ENCODE measurements at places on chromosomes 5 and 9.
A peak's percentile ranks its signal among the peaks of the same experiment; 100 is the strongest.

DNA sequence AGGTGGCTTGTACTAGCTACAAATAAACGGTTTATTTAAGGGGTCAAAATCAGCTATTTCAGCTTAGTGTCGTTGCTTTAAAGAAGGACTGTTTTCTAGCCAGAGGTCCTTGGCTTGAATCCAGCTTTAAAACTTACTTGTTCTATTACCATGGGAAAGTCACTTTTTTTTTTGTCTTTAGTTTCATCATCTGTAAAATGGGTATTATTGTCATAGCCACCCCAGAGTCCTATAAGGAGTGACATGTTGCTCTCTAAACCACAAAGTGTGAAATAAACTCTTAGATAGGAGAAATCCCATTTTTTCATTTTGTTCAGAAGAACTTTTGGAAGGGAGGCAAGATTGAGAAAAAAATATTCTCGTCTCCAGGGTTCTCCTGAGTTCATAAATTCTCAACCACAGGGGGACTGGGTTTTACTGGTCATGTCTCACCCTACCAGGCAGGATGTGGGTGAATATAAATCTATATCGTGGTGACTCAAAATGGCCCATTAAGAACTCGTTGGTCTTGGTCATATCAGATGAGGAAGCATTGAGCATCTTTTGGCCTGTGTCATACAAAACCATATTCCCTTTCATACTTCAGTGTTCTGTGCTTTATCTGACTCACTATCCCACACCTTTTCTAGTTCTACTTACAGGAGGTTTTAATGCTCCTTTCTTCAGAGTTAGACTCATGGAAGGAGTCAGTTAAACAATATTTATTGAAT, 202.7 kb upstream of the NR3C1 start:
- no peak for DNase-seq

DNA sequence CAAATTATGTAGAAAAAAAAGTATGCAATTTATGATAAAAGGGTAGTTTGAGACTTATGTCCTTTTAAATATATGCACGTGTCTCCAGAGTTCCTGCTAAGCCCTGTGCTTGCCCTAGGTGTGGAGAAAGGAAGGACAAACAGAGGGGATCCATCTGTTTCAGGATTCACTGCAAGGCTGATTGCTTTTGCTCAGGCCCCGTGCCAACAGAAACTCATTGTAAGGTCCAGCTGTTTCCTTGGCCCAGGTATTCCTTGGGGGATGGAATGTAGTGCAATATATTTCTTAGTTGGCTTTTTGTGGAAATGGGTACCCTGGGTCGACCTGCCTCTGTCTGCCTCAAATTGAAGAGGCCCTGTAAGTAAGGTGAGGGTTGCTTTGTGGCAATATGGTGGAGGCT, 268.6 kb upstream of the CLINT1 start:
- DNase-seq = no peak

GRCh38 chr9:3410461-3410860, 115.3 kb downstream of the RFX3 start:
- no peak for DNase-seq

DNA sequence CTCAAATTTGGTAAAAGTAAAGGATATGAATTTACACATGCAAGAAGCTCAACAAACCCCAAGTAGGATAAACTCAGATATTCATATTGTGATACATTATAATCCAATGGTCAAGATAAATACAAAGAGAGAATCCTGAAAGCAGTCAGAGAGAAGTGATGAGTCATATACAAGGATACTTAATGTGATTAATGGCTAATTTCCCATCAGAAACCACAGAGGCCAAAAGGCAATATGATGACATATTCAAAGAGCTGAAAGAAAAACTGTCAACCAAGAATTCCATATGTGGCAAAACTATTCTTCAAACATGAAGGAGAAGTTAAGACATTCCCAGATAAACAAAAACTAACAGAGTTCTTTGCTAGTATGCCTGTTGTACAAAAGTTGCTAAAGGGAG, 19.5 kb upstream of the IRF1 start:
- DNase-seq = no peak

DNA sequence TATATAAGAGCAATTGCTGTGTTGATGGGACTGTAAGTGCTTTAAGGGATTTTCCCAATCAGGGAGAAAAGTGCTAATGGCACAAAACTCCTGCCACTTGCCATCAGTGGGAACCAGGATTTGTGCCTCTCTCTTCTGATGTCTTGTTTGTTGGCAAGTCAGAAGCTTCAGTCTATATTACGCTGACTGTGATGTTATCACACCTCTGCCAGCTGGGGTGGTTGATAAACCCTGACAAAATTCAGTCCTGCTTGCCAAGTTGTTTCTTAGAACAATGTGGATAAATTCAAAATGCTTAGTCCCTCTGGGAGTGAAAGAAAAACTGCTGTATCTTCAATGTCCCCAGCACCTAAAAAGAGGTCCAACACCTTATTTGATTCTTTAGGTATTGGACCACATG, 161.4 kb upstream of the FBXL7 start:
- no peak for DNase-seq

GRCh38 chr5:178426326-178427130, 163.7 kb downstream of the COL23A1 start:
- no peak for DNase-seq

DNA sequence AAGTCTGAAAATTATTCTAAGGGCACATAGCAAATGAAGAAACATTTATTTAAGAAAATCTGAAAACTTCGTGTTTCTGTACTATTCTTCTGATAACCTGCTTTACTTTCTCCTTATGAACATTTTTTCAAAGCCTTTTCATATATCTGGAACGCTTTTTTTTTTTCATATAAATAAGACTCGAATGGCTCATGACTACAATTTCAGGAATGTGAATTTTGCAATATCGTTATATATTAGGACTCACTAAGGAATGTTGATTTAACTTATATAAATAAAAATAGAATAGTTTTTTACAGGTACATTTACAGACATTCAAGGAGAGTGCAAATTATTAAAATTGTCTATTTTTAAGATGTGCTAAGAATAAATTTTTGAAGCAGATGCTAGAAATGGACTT, 42.9 kb downstream of the GPBP1 start:
- DNase-seq = no peak

DNA sequence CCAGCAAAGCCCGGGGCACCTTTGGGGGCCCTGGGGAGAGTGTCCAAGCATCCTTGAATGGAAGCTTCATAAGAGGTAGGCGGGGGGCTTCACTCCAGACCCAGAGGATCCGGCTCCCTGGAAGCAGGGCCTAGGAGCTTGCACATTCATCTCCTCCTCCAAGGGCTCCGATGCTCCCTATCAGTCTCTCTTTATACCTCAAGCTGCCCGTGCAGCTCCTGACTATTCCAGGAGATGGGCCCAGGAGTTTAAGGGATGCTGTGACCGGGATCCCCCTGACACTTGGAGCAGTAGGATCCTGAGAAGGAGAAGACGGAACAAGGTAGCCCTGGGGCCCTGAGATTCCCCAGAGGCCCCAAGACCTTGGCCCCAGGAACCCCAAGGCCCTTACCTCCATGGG, 25.9 kb downstream of the CSF1R start:
- no peak for DNase-seq

- no peak for DNase-seq
Observed at GRCh38 chr9:3526997-3527940, 1.5 kb upstream of the RFX3 start.

DNA sequence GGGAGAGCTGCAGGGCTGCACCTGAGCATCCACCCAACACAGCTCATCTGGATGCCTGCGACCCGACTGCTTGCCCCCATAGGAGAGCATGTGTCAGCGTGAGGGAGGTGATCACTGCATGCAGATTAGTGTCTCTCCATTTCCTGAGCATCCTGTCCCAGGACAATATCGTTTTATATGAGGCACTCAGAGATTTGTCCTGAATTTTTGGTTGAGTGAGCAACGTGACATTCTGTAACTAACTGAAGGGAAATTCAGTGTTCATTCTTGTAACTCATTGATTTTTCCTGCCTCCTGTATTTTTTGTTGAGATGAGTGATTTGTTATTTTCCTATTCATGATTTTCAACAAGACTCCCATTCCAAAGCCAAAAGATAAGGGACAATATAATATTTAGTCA, 20.7 kb upstream of the ANKRD34B start:
- no peak for DNase-seq

GRCh38 chr5:137665678-137666460, 70.0 kb downstream of the KLHL3 start:
- peak; percentile 4 for DNase-seq

- no peak for DNase-seq
Observed at GRCh38 chr9:15909297-15909696, 356.5 kb downstream of the CCDC171 start.

DNA sequence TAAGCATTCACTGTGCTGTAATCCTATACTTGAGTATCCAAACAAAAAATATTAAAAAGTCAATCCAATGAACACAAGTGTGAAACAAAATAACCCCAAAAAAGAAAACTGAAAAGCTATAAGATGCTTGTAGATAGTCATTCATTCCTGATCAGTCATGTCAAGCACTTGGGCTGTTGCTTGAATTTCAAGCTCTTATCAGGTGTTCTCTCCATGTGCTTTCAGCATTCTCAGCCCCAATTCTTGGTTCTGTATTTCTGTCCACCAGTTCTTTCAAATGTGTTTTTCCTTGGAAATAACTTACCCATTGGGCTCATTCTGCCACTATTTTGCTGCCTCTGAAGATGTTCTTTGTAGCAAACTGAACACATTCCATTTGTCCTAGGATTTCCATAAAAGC, 4.7 kb downstream of the ZFAND5 start:
- no peak for DNase-seq

GRCh38 chr9:121271368-121272341, 3.7 kb downstream of the GSN start:
- no peak for DNase-seq

DNA sequence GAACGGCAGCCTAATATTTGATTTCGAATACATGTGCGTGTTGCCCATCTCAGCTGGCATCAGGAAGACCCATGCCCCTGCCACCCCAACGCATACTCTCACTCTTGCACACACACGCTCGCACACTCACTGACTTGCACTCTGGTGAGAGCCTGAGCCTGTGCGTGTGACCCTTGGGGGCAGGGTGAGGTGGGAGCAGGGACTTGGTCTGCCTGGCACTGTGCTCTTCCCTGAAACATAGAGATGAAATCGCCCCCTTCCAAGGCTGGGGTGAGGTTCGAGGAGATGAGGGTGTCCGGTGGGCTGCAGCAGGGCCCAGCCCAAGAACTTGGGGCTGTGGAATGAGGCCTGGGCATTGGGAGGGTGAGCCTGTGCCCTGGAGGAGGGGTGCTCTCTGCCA, 1.2 kb downstream of the LCN9 start:
- no peak for DNase-seq

GRCh38 chr9:33762343-33762742, 33.0 kb upstream of the PRSS3 start:
- DNase-seq = no peak

GRCh38 chr9:127612939-127613582, 984 bp downstream of the STXBP1 start:
- DNase-seq = peak; percentile 27

DNA sequence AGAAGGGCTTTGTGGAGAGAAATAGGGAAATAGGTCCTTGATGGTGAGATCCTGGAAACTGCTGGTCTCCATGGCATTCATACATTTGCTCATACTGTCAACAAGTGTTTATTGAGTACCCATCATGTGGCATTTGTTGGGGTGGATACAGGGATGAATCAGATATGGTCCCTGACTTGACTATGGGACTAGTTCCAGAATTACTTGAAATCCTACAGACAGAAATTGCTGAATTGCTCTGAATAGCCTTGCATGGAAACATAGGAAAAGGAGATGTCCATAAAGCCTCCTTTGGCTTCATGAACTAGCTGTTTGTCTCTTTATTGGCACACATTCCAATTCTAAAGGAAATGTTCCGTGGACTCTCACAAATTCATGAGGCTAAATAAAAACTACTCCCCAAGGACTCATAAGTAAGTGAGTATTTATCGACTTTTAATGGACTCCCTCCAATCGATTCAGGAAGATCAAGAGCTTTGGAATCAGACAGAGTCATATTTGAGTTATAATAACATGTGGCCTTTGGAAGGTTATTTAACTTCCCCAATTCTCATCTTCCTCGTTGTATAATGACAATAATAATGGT, 122.4 kb upstream of the C6 start:
- no peak for DNase-seq

DNA sequence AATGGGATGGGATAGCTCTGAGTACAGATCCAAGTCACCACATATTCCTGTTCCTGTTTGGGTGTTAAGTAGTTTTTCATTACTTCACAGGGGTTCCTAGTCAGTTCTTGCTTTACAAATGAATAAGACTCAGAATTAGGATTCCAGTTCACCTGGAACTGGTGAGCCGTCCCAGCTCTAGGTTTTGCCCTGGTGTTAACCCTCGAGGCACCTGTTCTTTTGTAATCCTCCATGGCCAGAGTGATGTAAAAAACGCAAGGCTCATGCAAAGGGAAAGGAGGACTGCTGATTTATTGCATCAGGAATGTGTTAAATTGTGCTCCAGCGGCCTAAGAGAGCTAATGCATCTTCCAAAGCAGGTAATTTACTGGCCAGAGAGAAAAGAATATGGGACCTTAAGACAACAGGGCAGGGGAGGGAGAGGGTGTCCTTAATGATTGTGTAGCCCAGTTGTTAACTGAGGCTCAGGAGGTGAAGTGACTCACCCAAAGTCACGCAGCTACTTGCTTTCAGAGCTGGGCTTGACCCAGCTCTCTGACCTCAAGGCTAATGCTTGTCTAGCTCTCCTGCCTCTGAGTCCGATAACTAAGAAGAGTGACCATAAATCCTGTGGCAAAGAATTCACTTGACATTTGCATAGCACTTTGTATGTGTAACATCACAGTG, 70.5 kb downstream of the DMRT2 start:
- DNase-seq = no peak

GRCh38 chr5:68047035-68047434, 168.5 kb upstream of the PIK3R1 start:
- DNase-seq = no peak

- no peak for DNase-seq
Observed at GRCh38 chr5:177511181-177511580, 1.6 kb upstream of the DOK3 start.

DNA sequence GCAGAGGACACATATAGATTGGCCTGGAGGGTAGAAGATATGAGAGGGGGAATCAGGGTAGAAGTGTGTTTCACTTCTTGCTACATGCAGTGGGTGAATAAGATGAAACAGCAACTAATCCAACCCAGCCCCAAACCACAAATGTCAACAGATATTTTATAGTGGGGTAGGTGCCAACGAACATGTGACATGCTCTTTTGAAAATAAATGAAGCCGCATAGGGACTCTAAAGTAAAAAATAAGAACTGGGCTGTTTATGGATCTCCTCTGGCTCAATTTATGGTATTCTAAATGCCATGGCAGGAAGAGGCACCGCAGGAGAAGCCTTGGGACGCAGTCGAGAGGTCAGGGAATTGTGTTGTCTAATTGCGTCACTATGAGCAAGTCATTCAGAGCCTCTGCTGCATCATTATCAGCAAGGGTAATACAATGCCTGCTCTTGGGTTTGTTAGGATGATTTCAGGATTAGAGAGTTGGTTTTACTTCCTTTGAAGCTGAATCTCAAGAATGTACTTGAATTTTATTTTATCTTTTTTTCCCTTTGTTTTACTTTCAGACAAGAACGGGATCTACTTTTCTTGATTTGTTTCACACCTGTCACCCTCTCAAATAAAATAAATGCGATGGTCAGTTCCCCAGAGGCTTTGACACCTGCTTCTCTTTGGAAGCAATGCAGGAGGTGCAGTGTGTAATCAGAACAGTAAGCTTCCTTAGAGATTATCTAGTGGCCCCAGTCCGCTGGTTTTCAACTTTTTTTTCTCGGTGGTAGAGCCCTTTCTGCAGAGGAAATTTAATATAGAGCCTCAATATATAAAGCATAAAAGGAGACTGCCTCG, 375.6 kb upstream of the CLINT1 start:
- no peak for DNase-seq

- no peak for DNase-seq
Observed at GRCh38 chr9:120742951-120743416, 28.7 kb upstream of the MEGF9 start.

GRCh38 chr9:127444283-127444920, 6.8 kb downstream of the RPL12 start:
- no peak for DNase-seq
